Testis (tissue), 5 donors: ENCODE measurements at places on chromosomes 7 and 10.
A peak's percentile ranks its signal among the peaks of the same experiment; 100 is the strongest.

GRCh38 chr10:69451209-69451783, at the start of gene TSPAN15:
TSPAN15 (plus strand) TSS chr10:69451465; CDS start chr10:69451595, 130 bp downstream.
- DNase-seq, result peak; percentile 94

DNA sequence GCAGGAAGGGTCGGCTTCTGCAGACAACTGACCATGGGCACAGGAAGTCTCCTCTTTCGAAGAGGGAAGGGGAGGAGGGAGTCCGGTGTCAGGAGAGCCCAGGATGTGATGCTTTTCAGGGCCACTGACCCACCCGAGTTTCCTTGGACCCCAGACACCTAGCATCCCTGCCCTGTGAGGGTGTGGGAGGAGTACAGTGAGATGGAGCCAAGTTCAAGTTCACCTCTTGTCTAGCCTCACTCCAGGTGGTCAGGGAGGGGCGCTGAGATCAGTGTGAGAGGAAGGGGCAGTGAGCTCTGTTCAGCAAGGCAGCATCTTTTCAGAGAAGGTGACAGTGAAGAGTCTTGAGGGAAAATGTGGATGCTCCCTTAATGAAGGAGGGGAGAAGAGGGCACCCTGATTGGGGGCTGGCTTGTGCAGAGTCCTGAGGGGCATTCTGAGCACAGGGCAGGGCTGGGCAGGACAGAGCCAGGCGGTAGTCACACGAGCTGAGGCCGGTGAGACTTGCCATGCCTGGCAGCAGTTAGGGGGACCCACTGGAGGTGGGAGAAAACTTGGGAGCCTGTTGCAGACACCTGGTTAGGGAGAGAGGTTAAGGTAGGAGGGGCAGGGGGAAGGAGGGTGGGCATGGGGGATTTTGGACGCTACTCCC, 49.7 kb downstream of the ADCY1 start:
- DNase-seq, result no peak

GRCh38 chr7:136657482-136657921, 210.9 kb upstream of the CHRM2 start:
- DNase-seq, result no peak

DNA sequence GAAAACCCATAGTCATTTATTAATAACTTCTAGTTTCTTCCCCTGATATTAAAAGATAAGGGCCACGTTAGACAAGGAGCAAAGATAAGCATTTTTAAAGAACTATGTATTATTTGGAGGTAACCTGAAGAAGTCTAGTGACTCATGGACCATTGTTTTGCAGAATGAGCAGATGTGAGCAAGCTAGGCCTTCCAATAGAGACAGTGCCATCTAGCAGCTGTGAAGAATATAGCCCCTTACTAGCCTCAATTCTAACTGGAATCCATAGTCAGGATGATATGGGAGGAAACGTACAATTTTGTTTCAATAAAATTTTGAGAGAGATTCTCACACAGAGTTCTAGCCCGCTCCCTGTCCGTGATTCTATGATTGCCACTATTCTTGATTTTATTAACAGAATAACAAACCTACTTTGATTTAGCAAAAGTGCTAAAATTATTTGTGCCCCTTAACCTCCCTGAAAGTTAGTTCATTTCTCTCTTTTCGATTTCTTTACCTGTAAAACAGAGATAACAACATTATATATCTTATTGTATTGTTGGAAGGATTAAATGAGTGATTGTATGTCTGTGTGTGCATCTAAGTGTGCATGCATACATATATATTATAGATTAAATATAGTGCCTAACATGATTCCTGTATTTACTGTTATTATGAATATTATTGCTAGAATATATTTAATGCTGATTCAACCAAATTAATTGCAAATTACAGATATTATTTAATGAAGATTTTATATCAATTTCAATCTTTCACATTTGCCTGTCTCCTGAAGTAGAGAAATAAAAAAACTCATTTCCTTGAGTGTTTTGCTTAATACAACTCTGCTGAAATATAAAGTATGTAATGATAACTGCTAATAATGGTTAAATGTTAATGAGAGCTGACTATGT, 22.7 kb downstream of the FAM237B start:
- no peak for DNase-seq

DNA sequence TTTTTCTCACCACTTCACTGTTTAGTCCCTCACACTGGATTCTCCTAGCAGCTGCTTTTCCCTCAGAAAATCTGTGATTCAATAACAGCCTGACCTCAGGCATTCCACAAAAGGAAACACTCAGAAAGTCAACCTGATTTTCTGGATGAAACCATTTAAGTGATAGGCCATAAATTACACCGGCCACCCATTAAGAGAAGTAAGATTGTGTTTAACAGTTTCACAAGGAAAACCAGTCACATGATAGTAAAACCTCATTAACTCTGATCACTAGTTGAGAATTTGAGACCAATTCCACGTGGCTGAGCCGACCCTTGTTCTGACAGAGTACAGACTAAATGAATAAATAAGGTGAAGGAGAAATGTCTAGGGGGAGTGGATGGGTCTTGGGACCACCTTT, 7.7 kb downstream of the GRM8 start:
- DNase-seq, result no peak

GRCh38 chr7:38323156-38323555, 49.7 kb upstream of the TARP start:
- DNase-seq, result no peak

GRCh38 chr10:77581738-77582137, 55.9 kb downstream of the KCNMA1 start:
- no peak for DNase-seq

DNA sequence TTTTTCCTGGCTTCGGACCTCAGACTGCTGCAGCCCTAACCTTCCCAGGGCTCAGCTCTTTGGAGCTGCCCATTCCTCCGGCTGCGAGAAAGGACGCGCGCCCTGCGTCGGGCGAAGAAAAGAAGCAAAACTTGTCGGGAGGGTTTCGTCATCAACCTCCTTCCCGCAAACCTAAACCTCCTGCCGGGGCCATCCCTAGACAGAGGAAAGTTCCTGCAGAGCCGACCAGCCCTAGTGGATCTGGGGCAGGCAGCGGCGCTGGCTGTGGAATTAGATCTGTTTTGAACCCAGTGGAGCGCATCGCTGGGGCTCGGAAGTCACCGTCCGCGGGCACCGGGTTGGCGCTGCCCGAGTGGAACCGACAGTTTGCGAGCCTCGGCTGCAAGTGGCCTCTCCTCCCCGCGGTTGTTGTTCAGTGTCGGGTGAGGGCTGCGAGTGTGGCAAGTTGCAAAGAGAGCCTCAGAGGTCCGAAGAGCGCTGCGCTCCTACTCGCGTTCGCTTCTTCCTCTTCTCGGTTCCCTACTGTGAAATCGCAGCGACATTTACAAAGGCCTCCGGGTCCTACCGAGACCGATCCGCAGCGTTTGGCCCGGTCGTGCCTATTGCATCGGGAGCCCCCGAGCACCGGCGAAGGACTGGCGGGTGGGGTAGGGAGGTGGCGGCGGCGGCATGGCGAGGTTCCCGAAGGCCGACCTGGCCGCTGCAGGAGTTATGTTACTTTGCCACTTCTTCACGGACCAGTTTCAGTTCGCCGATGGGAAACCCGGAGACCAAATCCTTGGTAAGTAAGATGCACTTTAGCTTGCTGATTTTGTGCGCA, at the start of gene PLXDC2:
PLXDC2 (plus strand) TSS at position 22 of the 820 bp plus-strand sequence.
- DNase-seq, result peak; percentile 50

- DNase-seq, result no peak
These were observed 123.6 kb downstream of the OAT start for GRCh38 chr10:124294811-124295770.

- no peak for DNase-seq
These were observed 169.0 kb upstream of the PRKCQ start for GRCh38 chr10:6748981-6749635.

DNA sequence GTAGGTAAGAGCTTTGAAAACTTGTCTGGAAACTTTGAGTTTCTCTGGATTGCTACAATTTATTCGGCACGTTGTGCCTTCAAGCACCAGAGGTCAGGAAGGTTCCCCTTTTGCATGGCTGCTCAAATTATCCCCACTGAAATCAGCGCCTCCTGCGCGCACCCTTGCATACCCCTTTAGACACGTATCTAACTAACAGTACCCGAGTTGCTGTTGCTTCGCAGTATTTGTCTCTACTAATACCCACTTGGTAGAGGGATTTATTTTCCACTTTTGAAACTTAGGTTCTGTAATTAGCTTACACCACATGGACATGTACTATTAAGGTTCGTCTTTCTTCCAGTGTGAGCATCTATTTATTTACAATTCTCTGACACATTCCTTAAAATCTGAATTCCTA, 1.6 kb downstream of the MEOX2 start:
- no peak for DNase-seq

GRCh38 chr7:142362349-142362748, 104.5 kb upstream of the PRSS58 start:
- no peak for DNase-seq

DNA sequence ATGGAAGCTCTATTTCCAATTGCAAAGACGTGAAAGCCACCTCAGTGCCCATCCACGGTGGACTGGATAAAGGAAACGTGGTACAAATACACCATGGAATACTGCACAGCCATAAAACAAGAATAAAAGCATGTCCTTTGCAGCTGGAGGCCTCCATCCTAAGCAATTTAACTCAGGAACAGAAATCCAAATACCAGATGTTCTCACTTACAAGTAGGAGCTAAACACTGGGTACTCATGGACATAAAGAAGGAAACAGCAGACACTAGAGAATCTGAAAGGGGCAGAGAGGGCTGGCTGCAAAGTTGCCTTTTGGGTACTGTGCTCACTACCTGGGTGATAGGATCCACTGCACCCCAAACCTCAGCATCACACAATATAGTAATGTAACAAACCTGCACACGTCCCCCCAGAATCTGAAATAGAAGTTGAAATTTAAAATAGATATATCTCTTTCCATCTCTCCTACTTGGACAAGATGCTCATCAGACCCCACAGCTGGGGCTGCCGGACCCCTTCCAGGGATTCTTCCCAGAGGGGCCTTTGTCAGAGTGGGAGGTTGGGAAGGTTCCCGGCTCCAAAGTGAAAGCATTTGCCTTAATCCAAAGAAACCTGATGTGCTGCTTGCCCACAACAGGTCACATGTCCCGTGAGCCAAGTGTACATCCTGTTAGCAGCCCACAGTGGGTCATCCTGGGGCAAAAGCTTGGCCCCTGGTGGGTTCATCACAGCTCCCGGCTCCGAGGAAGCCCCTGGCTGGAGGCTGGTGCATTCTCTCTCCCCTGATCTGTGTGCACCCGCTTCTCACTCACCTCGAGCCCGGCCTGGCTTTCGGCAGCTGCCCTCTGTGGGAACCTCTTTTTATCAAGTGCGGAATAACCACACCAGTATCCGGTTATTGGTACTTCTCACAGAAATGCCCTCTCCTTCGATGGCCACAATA, 172.3 kb upstream of the PPP2R2D start:
- no peak for DNase-seq

DNA sequence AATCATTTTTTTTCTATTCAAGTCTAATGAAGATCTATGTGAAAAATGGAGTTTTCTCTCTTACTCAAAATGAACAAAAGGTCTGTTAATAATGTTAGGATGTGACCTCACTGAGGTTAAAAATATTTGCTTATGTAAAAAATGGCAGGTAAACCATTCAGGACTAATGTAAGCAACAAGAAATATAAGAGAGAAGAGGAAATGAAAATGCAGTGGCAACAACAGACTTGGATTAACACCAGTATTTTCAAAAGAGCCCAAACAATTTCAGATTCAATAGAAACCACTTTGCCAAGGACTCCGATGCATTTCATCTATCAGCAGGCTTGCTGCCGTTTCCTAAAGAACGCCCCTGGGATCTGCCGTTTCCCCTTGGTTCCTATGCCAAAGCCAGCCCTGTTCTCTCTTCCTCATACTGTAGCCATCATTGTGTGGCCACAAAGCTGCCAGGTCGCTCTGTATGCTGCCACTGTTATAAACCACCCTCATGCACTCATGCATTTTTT, 66.4 kb downstream of the MTURN start:
- DNase-seq, result no peak

- DNase-seq, result no peak
These were observed 673.3 kb upstream of the LRRN3 start for GRCh38 chr7:110417611-110418010.

DNA sequence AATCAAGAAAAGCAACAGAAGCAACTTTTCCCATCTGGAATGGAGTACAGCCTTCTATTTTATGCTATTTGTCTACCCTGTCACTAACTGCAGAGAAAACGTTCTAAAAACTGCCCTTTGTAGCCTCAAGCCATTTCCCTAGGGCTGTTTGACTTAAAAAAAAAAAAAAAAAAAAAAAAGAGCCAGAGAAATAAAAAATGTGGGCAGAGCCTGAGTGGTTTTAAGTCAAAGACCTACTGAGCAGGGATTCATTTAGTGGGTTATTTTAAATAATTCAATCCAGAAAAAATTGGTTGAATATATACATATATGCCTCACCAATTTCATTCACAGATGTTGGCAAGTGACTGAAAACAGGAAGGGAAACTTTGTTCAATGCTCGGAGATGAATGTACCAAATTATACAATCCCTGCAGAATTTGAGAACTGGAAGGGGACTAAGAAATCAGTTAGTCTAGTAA, 75.2 kb downstream of the PPP1R3C start:
- DNase-seq, result no peak

DNA sequence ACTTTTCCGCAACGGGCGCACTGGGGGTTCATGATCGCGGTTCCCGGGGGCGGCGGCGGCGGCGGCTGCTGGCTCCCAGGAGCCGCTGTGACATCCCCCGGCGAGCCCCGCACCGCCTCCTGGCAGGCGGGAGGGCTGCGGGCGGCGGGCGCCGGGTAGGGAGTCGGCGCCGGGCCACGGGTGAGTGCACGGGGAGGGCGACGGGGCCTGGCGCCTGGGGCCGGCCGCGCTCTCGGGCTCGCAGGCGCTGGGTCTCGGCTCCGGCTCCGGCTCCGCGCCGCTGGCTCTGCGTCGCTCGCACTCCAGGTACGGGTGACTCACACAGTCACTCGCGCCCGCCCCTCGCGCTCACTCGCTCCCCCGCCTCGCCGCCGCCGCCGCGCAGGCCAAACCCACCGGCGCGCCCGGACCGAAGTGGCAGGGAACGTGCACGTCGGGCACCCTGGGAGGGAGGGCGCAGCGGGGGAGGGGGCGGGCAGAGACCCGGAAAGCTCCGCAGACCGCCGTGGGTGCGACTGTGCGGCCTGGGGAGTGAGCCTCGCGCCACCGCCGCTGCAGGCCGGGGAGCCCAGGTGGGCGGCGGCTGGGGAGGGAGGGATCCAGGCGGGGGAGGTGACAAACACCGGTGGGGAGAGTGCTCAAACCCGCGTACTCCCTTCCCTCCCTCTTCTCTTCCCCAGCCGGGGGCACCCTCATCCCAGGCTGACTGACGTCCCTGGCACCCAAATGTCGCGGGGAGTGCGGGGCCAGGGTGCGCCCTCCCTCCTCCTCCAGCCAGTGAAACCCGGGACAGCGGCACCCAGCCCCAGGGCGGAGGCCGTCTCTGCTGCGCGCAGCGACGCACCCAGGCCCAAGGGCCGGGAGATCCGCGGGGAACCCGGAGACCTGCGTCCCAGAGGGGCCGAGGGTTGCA, 276.9 kb upstream of the NEBL start:
- peak; percentile 18 for DNase-seq

DNA sequence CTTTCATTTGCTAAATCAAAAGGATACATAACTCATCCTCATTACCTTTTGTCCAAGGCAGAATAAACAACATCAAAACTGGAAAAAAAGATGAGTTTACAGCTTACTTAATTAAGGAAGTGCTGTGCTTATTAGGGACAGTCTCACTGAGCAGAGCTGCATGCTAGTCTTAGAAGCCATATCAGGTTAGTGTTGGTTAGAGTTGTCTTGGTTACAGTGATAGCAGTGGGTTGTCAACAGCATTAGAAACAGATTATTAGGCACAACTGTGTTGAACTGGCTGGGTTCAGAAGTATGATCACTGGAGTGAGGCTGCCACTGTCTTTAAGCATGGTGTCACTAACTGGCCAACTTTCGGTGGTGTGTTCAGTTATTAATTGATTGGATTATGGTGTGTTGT, 503.9 kb upstream of the IGFBP3 start:
- DNase-seq, result no peak
